SK-N-MC (cell line): ENCODE measurements at places on chromosomes 13 and 19.

DNA sequence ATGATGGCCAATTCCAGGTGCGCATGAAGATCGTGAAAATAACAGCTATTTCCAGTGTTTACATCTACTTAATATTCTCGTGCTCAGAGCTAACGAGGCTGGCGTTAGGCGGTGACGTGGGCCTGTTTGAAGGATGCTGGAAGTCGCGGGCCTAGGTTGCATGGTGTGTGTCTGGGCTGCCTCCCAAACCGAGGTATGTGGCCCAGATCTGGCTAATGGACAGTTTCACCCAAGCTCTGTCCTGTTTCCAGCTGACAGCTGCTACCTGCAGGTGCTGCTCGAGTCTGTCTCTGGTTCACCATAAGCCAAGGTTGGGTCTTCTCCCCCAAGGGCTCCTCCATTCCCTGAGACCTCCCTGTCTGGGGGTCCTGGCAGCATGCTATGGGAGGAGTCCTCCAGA lies 40.5 kb upstream of the KCTD15 start:
- DNase-seq: no peak

- DNase-seq: no peak
Observed at GRCh38 chr13:43910856-43911255, 31.2 kb downstream of the LACC1 start.

DNA sequence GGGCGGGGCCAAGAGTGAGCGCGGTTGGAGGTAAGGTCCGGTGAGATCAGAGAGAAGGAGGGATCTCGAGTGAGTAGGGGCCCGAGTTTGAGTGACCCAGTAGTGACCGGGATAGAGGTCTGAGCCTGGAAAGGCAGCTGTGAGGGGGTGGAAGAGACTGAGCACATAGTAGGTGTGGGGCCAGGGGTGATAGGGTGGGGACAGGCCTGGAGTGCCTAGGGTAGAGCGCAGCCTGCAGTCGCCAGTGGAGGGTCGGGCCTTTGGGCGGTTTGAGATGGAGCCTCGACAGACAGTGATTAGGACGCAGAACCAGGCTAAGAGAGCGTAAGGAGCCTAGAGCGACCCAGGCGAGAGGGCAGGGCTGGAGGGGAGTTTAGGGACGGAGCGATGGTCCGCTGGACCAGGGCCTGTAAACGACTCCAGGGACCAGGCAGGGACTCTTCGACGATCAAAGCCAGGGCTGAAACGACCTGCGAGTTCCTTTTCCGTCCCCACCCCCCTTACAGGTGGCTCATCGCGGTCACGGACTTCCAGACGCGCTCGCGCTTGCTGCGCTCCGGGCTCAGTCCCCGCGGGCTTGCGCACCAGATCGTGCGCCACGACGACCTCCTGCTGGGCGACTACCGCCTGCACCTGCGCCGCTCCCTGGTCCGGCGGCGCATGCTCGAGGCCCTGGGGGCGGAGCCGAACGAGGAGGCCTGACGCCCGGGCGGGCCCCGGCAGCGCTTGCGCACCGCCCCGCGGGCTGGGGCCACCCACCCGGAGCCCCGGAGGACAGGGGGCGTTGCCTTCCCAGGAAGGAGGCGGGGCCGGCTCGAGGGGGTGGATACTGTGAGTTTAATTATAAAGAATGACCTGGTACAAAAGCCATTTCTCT lies 9.4 kb downstream of the C19orf81 start:
- DNase-seq: no peak

DNA sequence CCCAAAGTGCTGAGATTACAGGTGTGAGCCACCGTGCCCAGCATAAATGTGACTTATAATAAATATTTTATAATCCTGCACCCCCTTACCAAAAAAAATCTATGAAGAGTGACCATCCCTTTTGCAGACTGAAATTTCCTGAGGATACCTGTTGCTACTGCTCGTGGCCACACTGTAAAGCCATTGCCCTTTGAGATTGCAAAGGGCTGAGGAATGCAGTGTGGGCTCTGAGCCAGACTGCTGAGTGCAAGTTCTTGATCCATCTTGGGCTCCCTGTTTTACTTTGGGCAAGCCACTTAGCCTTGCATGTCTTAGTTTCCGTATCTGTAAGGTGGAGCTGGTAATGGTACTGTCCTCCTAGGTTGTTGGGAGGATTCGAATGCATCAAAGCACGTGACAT lies 23.4 kb downstream of the SIPA1L3 start:
- no peak for DNase-seq

DNA sequence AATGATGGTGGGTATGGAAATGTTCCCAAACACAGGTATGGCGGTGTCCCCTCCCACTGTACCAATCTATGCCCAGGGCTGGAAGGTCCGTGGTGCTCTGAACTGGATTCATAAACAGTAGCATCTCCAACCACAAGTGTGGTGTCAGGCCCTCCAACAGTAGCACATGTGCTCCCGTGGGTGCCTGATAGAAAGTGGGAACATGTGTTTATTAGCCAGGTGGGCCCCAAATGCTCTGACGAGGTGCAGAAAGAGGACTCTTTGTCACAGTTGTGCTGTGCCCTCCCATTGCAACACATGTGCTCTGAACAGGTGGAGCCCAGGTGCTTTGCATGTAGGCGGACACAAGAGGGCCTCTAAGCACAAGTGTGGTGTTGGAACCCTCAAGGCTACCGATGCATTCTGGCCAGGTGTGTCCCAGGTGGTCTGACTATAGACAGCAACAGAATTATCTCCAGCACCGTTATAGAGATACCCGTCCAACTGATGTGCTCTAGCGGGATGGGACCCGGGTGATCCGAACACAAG lies 75.4 kb upstream of the ZNF30 start:
- DNase-seq: no peak

- no peak for DNase-seq
Observed at GRCh38 chr13:32125751-32126150, 94.2 kb downstream of the FRY start.

- DNase-seq: no peak
Observed at GRCh38 chr19:16899566-16900075, 10.8 kb downstream of the F2RL3 start.

GRCh38 chr13:62087124-62087523 lies 671.5 kb upstream of the PCDH20 start:
- no peak for DNase-seq

DNA sequence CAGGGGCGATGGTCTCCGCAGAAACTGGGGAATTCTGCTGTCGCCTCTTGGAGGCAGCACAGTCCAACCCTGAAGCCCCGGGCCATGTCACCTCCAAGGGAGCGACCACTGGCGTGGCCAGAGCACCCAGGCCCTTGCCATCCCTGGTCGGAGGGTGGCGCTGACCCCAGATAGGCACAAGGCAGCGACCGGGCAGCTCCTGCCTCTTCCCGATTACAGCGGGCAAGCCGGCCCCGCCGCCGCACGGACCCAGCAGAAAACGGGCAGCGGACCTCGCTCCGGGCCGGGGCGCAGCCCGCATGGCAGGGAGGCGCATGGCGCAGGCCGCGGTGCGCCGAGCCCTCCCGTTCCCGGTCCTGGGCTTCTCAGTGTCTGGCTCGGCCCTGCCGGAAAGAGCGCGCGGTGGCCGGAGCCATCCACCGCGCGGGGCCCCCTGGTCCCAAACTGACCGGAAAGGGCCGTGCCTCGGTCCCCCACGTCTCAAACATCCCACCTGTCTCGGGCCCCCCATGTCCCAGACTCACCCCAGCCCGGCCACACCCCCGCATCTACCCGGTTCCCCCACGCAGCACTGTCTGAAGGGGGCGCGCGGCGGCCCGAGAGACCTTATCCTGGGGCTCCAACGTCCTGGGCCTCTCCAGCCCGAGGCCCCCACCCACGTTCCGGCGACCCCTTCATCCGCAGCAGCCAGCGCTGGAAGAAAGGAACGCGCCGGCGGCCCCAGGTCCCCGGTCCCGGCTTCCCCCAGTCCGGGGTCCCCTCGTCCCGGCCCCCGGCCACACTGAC lies 727 bp downstream of the CERS1 start:
- no peak for DNase-seq
